ENCODE measurements at places on chromosomes 11 and 22. TPM values are rescaled to one million over a fixed set of nuclear protein-coding genes. Genes with fewer than 3 reads are reported as not detected.

The KDM4D gene
- total RNA-seq, result 3.8 TPM

GRCh38 chr11:109043315-109043714, 378.4 kb downstream of the DDX10 start:
- DNase-seq, result no peak

DNA sequence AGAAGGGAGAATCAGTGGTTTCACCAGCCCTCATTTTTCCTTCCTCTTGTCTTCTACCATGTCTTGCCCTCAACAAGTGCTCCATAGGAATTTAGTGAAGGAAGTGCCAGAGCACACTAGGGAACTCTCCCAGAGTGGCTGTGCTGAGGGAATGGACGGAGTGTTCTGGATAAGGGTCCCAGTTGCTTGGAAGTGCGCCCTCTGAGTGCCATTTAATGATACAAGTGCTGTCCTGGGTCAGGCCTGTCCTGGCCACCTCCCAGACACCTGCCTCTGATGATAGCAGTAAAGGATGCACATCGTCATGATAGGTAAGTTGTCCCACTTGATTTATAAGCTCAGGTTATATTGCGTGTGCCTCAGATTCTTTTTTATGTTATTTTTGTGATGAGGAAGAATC, 5.1 kb downstream of the PANX1 start:
- DNase-seq, result no peak

The CCDC116 gene
- 0.70 TPM for total RNA-seq

The XKR3 gene
- not detected for total RNA-seq

GRCh38 chr11:33044285-33044756, 4.9 kb downstream of the TCP11L1 start:
- no peak for DNase-seq

The BAIAP2L2 gene
- total RNA-seq, result 2.8 TPM

The OR56A4 gene
- total RNA-seq, result not detected

DNA sequence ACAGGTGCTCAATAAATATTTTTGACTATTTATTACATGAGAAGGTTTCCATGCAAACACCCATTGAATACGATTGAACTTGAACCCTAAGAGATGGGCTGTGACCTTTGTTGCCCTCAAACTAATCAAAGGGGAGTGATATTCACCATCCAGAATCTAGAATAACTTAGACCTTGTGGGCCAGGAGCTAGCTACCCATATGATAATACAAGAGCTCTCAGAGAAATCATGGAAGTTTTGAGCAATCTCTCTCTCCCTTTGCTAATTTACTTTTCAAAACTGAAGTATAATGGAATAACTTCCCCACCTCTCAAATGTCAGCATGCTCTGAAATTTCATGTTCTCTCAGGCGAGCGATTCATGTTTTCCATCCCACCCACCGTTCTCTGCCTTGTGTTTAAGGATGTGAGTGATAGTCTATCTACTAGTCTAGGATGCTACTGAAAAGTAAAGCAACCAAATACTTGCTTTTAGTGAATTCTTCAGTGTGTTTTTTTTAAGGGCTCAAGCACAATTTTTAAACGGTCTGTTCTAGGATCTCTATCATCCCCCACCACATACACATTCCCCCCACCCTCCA, 33.3 kb downstream of the BARX2 start:
- DNase-seq, result no peak

The CYTH4 gene
- total RNA-seq, result not detected

DNA sequence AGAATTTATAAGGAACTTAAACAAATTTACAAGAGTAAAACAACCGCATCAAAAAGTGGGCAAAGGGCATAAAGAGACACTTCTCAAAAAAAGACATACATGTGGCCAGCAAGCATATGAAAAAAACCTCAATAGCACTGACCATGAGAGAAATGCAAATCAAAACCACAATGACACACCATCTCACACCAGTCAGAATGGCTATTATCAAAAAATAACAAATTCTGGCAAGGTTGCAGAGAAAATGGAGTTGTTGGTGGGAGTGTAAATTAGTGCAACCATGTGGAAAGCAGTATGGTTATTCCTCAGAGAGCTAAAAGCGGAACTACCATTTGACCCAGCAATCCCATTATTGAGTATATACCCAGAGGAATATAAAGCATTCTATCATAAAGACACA, 866.8 kb upstream of the TENM4 start:
- DNase-seq, result no peak

GRCh38 chr11:129947474-129947873, 52.1 kb upstream of the NFRKB start:
- DNase-seq, result no peak

DNA sequence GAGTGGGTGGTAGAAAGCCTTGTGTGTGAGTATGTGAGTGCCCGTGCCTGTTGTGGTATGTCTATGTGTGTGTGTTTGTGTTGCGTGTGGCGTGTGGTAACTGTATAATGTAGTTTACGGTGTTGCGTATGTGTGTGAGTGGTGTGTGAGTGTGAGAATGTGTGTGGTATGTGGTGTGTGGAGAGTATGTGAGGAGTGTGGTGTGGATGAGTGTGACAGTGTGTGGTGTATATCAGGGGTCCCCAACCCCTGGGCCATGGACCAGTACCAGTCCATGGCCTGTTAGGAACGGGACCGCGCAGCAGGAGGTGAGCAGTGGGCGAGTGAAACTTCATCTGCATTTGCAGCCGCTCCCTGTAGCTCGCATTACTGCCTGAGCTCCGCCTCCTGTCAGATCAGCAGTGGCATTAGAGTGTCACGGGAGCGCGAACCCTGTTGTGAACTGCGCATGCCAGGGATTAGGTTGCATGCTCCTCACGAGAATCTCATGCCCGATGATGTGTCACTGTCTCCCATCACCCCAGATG, 5.7 kb downstream of the UPK3A start:
- DNase-seq, result peak; percentile 55

DNA sequence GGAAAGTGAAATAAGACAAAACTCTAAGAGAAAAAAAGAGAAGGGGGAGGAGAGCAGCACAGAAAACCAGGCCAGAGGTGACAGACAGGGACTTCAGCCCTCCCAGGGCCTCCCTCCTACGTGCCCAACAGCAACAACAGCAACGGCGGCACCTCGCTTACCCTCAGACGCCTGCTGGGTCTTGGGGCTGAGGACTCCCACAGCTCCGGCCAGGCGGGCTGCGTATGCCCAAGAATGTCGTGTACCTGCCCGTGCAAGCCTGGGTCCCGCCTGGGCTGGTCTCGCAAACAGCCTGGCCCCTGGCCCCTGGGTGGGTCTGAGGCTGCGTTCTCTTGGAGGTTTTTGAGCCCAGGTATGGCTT, 30.5 kb downstream of the ARAP1 start:
- DNase-seq, result peak; percentile 62

DNA sequence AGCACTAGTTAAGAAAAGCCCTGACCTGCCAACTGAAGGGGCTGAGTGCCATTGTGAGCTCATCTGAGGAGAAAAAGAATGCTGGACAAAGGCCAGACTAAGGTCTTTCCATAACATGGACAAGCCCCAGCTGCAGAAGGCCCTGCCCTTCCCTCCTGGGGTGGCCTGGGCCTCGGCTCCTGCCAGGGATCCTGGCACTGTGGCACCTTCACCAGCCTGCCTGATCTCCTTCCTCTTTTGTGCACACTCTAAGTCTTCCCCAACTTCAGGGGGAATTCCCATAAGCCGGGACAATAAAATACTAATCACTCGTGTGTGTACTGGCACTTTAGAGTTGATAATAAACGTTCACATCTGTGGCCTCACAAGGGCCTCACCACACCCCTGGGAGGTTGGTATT, 9.9 kb downstream of the TMPRSS13 start:
- no peak for DNase-seq

DNA sequence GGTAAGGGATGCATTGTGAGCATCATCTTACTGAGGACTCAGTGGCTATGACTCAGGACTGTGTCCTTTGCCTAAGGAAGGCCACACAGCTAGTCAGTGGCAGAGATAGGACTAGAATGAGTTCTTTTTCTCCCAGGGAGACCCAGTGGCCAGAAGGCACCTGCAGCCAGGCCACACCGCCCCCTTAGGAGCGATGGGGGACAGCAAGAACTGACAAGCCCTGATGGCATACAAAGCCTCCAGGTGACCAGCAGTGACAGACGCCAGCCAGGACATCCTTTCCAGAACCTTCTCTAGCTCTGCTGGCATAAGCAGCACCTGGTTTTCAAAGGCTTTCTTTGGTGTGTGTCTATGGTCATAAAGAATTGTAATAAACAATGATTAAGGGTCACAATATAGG, 240.1 kb downstream of the ST3GAL4 start:
- no peak for DNase-seq

The TXNRD2 gene
- total RNA-seq, result 16.1 TPM

GRCh38 chr11:125743681-125744080, 2.4 kb upstream of the PATE1 start:
- no peak for DNase-seq
